ENCODE measurements at places on chromosomes 3 and 15.

- DNase-seq: no peak
These were observed 897 bp upstream of the TLE3 start for GRCh38 chr15:70098461-70099166.

DNA sequence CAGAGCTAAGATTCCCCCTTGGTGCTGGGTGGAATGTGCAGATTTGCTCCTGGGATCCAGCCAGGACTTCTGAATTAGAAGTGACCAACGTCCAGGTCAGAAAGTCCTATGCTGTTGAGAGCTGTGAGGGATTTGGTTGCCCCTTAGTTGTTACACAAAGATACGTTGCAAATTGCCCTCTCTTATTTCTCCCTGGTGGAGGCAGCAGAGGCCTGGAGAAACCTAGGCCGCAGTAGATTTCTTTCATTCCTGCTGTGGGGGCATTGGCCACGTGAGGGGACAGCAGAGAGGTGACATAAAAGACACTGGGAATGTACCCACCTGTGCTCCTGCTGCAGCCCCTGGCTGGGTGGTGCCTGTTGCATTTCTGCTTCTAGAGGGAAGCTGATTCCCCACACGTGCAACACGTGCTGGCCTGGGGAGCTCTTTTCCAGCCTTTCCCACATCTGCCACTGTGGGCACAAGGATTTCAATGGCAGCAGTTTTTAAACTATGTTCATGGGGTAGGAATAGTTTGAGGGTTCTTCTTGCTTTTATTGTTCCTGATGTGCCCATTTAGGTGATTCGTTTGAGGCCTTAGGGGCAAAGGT, 65.7 kb downstream of the SYNM start:
- DNase-seq: no peak

- no peak for DNase-seq
These were observed 11.4 kb upstream of the PRR20G start for GRCh38 chr3:127299276-127299675.

DNA sequence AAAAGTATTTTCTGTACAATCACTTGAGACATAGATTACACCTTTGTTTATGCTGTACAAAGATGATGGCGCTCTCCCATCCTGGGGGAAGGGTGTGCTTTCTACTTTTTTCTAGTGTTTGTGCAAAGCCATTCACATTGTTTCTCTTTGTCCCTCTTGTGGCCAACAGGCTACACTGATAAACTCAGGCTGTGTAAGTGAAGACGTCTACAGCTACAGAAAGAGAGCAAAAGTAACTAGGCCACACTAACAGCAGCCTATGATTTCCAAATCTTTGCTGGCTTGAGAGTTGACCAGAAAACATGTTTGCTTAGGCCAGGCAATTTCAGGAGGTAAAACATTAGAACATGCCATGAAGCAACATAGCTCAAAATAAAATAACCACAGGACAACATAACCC, 75.1 kb downstream of the FOXB1 start:
- DNase-seq: no peak

- DNase-seq: no peak
These were observed 38.9 kb downstream of the ZNF710 start for GRCh38 chr15:90039996-90040395.

GRCh38 chr15:61404567-61404966, 175.5 kb upstream of the RORA start:
- DNase-seq: no peak

GRCh38 chr15:35078221-35078915, 6.7 kb downstream of the NANOGP8 start:
- peak; percentile 57 for DNase-seq

- DNase-seq: no peak
These were observed 106.3 kb downstream of the LSM3 start for GRCh38 chr3:14284694-14285547.
